ENCODE measurements at places on chromosomes 5 and 9.
A peak's percentile ranks its signal among the peaks of the same experiment; 100 is the strongest.

DNA sequence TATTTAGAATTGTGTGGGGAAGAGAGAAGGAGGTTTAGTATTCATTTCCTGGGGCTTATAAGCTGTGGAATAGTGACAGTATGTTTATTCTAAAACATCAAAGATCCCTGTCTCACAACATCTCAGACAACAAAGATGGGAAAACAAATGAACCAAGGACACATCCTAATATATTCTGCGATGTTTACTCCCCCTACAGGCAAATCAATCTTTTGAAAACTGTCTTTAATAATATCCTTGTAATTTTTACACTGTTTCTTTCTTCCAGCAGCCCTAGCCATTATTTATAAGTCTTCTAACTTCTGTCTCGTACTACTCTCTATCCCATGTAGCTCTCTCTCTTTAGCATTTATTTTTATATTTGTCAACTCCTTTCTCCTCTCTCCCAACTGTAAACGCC, 33.5 kb upstream of the TMEM252 start:
- DNase-seq = no peak

DNA sequence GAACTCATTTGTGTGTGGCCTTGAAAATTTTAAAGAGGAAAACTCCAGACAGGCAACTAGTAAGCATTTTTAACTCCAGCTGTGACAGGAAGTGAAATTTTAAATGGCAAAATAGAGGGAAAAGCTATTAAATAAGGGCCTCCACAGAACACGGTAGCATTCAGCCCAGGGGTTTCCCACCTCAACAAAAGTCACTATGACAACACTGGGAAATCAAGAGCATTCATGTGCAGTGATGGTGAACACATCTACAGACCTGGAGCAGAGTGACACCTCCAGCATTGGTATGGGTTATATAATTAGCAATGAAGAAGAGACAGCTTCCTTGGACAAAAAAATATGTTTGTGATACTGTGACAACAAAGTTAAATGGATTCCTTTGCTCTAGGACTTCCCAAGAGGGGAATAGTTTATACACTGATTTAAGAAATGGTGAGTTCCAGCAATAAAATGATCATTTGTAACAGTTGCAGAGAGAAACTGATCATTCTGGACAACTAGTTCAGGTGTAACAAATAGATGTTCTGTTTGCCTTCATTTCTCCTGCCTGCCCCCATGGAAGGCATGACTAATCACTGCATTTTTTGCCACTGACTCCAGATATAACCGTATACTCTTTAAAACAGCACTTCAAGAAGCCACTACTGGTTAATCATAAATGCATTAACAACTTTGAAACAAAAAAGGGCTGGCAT, 93.3 kb upstream of the SLC44A1 start:
- no peak for DNase-seq

DNA sequence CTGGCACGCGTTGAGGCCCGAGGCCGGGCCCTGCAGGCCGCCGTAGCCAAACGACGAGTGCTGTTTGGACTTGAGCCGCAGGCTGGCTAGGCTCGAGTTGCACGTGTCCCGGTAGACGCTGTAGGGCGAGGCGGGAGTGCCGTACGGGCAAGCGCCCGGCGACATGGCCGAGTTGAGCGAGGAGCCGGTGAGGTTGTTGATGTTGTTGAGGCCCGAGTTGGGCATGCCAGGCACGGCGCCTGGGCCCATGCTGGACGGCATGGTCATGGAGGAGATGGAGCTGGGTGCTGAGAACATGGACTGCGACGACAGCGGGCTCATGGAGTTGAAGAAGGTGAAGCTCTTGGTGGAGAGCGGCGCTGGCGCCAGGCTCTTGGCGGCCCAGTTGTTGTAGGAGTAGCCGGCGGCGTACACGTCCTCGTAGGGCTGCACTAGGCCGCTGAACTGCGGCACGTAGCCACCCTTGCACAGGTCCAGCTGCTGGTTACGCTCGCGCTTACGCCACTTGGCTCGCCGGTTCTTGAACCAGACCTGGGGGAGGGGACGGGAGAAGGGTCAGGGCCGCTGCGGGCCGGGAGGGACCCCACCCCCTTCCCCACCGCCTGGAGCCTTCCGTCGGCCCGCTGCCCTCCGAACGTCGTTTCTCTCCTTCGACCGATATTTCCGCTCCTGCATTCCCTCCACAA, 5.1 kb downstream of the PITX1 start:
- no peak for DNase-seq

- no peak for DNase-seq
These were observed 187.1 kb downstream of the MEF2C start for GRCh38 chr5:88695931-88696330.

DNA sequence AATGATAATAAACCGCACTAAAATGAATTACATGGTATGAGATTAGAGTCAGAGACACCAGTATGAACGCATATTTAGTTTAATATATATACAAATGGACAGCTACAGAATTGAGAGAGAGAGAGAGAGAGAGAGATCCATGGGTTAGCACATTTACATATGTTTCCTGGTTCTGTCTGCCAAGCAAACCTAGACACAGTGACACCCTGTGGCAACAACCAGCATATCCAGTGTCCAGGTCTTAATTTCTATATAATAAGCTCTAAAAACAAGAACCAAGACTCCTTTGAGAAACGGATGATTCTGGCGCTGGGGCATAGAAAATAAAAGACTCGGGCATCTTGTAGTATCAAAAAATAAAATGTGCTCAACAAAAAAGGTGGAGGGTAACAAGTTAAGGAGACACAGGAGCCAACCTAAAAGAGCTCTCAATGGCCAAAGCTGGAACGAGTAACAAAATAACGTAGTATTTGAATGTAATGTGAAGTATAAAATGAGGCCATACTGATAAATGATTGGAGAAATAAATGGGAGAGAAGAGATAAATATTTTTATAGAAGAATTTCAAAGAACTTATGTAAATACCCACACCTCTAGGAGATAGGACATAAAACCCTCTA, 84.5 kb downstream of the RFX3 start:
- DNase-seq = peak; percentile 25

- DNase-seq = no peak
These were observed 159.0 kb downstream of the COL23A1 start for GRCh38 chr5:178431063-178431781.

DNA sequence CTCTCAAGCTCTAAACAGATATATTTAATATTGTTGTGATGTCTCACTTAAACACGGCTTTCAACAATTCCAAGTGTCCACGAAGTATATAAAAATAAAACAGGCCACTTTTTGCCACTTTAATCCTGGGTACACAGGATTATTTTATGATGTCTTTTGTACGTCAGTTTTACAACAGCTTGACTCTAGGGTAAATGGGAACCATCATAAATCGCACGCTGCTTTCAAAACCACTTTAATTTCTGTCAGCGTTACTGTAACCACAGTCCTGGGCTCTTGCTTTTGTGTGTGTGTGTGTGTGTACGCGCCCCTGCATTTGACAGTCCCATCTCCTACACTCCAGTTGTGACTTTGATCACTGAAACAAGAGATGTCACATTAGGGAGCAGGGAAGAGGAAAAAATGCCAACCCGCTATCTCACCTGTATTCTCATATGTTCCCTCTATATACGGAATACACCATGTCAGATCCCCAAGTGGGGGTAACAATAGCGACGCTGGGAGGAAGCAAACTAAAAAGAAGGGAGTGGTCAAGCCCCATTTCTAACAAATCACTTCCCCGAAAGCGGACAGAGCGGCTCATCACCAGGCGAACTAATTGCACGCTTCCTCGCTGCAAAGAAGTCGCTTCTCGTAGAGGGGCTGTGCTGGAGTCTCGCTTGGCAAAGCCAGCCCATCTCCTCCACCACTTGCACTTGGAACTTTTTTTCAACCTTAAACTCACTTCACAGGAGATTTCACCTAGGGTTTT, 1.2 kb downstream of the BNC2 start:
- DNase-seq = no peak

DNA sequence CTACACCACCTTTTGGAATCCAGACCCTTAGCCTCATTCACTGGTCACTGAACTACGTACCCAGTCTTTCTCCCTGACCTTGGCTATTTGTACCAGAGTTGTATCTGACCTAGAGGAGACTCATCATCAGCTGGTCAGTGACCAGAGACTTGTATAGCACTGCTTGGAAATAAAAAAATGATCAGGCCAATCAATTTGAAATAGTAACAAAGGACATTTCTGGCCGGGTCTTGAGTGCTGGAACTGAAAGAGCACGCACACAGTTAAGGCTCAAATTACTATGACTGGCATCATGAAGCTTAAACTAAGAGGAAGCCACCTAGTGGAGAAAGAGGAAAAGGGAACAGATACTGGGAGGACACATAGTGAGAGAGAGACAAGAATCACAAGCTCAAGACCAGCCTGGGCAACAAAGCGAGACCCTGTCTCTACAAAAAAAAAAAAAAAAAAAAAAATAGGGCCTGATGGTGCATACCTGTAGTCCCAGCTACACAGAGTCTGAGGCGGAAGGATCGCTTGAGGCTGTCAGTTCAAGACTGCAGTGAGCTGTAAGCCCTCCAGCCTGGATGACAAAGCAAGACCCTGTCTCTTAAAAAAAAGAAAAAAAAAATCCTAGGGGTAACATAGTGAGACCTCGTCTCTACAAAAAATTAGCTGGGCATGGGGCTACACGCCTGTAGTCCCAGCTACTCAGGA, 12.8 kb upstream of the SRP19 start:
- DNase-seq = peak; percentile 54

- DNase-seq = no peak
These were observed 46.5 kb downstream of the USP20 start for GRCh38 chr9:129881547-129882324.

- DNase-seq = no peak
These were observed 13.8 kb upstream of the ZNF300 start for GRCh38 chr5:150918613-150919012.

DNA sequence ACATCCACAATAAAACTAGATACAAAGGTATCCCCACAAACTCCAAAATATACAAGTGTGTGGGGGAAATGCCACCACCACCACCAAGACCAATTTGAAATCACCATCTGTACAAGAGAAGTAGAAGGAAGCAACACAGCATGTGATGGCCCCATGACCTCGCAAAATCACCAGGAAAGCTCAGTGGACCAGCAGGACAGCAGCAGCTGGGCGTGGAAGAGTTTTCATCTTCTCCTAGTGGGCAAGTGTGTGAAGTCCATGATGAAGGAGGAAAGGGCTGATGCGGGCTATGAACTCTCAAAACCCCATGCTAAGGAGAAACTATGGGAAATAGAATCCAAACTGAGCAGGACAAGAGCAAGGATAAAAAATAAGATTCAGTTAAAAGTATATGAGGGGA, 58.1 kb downstream of the GOLPH3 start:
- no peak for DNase-seq

- DNase-seq = no peak
These were observed 60.7 kb downstream of the PARP8 start for GRCh38 chr5:50727149-50727496.

- no peak for DNase-seq
These were observed 2223.0 kb downstream of the MAT2B start for GRCh38 chr5:165728425-165728824.

- no peak for DNase-seq
These were observed 34.3 kb downstream of the SLC44A1 start for GRCh38 chr9:105278751-105279150.

DNA sequence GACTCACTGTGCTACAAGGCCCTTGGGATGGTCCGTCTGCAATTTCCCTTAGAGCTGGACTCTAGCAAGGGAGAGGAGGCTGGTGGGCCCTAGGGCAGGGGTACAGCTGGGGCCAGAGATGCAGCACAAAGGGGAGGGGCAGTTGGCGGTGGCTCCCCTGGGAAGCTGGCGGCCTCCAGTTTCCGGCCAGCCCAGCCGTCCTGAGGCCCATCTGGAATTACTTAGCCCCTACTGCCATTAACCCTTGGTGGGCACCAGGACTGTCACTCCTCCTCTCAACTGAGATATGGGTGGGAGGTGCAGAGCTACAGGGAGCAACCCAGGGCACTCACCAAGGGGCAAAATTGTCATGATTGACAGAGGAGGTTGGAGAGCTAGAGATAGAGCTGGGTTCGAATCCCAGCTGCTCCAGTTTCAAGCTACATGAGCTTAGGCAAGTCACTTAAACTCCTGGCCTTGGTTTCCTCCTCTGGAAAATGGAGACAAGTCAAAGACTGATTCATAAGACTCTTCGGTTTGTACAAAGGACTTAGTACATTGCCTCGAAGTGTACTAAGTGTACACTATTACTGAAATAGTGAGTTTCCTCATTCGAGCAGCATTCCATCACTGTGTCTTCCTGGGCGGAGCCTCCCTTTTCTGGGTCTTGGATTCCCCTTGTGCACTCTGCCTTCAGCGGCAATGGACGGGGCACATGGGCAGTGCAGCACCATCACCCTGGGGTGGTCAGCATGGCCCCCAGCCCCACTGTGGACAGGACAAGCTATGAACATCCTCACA, 2.7 kb upstream of the PDGFRB start:
- no peak for DNase-seq

GRCh38 chr5:177307544-177308363, 3.9 kb downstream of the MXD3 start:
- DNase-seq = no peak

DNA sequence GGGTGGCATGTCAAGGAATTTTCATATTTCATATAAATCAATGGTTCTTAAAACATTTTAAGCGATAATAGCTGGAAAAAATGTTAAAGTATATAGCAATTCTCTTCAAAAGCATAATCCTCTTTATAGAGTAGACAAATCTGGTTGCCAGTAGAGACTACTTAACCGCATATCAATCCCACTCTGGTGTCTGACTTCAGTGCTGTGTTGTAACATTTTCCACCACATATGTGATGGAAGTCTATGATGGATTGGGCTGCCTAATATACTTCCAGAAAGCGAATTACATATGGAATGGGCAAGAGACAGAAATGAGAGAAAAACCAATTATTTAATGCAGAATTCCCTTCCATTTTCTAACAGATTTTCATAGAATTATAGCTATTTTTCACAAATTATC, 54.3 kb downstream of the FBN2 start:
- no peak for DNase-seq

DNA sequence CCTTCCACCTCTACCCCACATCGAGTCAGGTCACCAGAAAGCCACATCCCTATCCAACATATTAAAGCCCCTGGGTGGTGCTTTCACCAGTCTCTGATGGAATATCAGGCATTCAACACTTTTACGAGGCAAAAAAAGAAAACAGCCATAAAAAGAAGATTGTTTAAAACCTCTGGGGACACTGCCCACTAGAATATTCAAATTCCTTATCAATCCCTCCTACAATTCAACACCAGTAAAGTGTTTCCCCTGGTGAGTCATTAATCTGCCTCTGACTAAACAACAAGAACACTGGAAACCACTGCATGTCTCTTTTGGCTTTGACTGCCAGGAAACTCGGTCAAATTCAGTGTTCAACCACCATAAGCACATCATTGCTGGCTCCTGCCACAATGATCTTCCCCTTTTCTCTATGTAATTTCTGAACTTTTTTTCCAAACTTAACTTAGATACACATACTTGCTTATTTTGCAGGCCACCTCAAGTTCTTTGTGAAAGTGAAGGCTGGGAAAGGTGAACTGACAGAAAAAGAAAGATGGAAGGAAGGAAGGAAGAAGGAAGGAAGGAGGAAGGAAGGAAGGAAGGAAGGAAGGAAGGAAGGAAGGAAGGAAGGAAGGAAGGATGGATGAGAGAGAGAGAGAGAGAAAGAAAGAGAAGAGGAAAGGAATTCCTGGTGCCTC, 105.3 kb downstream of the PAX5 start:
- no peak for DNase-seq

- no peak for DNase-seq
These were observed 15.0 kb downstream of the GLIPR2 start for GRCh38 chr9:36151316-36152210.

- no peak for DNase-seq
These were observed 52.4 kb downstream of the GPR21 start for GRCh38 chr9:123085916-123086315.
